Small intestine (tissue), 16 donors: ENCODE measurements at places on chromosomes 1 and 21.

GRCh38 chr21:38249256-38249655, 7.5 kb upstream of the KCNJ15 start:
- DNase-seq = no peak

DNA sequence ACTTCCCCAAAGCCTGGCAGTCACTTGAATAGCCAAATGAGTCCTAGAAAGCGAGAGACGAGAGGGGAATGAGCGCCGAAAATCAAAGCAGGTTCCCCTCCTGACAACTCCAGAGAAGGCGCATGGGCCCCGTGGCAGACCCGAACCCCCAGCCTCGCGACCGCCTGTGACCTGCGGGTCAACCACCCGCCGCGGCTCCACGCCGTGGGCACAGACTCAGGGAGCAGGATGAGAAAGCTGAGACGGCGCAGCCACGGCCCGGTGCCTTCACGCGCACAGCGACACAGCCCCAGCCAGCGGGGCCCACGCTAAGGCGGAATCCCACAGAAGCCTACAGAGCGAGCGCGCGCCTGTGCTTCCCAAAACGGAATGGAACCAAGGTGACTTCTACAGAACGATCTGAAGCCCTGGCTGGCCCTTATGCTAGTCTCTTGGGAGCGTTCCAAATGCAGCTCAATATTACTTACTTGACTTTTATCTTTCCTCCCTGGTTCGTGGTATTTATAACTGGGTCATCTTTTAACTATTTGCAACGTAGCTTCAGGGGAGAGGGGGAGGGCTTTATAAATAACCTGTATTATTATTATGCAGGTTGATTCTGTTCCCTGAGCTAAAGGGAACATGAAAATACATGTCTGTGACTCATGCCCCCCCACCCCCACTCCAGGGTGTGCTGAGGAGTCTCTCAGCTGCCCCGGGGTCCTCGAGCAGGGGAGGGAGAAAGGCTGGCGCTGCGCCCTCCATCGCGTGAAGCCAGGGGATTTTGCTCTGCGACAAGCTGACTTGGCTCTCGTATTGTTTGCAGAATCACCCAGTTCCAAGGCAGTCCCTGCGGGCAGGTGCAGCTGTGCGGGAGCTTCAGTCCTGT, 1.7 kb downstream of the TSPEAR start:
- DNase-seq = no peak

- no peak for DNase-seq
Measured at GRCh38 chr1:167158813-167159275, 61.8 kb upstream of the POU2F1 start.

GRCh38 chr1:12177999-12178441, 11.2 kb downstream of the TNFRSF1B start:
- DNase-seq = no peak

DNA sequence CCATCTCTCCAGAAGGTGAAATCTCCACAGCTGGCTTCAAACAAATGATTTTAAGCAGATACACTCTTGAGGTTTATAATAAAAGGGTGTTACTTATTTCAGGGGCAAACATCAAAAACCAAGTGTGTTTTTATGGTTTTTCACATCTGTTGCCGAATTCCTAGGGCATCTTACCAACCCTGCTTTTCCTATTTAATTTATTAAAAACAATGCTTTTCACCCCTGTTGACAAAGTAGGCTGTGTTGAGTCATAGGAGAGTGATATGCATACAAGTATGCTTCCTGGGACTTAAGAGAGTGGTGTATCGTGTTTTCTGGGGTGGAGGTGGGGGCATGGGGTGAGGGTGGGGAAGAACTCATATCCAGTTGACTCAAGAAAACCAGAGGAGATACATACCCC, 29.3 kb upstream of the IL20 start:
- no peak for DNase-seq

GRCh38 chr1:109392037-109392787, 5.5 kb downstream of the SORT1 start:
- no peak for DNase-seq

- DNase-seq = no peak
Measured at GRCh38 chr1:46490406-46490655, 695 bp downstream of the DMBX1 start.

DNA sequence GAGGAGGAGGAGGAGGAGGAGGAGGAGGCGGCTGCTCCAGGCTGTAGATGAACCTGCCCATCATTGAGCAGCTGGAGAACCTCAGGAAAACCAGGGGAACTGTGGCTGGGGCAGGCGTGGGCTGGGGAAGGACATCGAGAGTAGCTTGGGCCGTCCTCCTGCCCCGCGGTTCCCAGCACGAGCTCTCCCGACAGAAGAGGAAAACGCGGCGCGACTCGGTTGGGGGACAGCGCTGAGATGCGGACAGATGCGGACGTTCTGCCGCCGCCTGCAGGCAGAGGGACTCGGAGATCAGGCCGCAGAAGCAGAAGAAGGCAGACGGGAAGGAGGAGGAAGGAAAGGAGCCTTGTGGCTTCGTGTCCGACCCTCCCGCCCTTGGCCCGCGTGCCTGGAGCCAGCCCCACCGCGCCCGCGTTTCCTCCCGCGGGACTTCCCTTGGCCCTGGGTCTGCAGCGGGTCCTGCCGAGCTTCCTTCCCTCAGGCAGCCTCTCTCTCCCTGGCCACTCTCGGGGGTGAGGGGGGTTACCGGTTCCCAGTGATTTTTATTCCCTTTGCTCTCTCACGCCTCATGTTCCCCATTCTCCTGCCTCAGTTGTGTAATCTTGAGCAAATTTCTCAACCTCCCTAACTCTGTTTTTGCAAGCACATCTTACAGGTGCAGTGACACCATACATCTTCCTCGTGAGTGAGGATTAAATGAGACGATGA, 1.7 kb upstream of the TNFRSF9 start:
- DNase-seq = peak; percentile 31

- peak; percentile 60 for DNase-seq
Measured at GRCh38 chr1:172895050-172895460, 155.7 kb downstream of the TNFSF18 start.

DNA sequence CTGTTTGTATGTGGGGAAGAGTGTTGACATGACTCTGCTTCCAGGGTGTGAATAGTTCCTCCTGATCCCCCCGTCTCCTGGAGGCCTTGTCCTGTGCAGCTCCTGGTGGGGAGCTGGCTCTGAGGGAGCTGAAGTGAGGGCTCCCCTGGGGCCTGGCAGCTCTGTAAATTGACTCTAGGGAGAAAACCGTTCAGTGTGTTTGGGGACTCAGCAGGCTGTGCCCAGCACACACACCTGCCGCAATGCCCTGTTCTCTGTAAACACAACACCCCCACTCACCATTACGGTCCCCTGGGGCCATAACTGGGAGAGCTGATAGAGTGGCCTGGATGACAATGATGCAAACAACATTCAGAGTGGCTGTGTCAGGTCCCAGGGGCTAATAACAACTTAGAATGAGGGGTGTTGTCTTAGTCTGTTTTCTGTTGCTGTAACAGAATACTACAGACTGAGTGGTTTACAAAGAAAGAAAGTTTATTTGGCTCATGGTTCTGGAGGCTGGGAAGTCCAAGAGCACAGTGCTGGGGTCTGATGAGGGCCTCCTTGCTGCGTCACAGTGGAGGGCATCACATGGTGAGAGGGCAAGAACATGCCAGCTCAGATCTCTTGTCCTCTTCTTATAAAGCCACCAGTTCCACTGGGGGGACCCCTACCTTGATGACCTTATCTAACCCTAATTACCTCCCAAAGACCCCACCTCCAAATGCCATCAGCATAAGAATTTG, 15.3 kb downstream of the ADORA1 start:
- no peak for DNase-seq

GRCh38 chr1:187551061-187551460, 722.3 kb downstream of the PLA2G4A start:
- no peak for DNase-seq

- DNase-seq = no peak
Measured at GRCh38 chr1:180928331-180929230, 15.9 kb downstream of the KIAA1614 start.

GRCh38 chr1:101410048-101410878, 173.4 kb downstream of the S1PR1 start:
- no peak for DNase-seq

- no peak for DNase-seq
Measured at GRCh38 chr1:118558933-118559332, 373.9 kb upstream of the SPAG17 start.

GRCh38 chr1:6202256-6202655, 2.9 kb upstream of the RPL22 start:
- DNase-seq = no peak

GRCh38 chr1:150931773-150932172, 5.6 kb downstream of the SETDB1 start:
- DNase-seq = no peak

DNA sequence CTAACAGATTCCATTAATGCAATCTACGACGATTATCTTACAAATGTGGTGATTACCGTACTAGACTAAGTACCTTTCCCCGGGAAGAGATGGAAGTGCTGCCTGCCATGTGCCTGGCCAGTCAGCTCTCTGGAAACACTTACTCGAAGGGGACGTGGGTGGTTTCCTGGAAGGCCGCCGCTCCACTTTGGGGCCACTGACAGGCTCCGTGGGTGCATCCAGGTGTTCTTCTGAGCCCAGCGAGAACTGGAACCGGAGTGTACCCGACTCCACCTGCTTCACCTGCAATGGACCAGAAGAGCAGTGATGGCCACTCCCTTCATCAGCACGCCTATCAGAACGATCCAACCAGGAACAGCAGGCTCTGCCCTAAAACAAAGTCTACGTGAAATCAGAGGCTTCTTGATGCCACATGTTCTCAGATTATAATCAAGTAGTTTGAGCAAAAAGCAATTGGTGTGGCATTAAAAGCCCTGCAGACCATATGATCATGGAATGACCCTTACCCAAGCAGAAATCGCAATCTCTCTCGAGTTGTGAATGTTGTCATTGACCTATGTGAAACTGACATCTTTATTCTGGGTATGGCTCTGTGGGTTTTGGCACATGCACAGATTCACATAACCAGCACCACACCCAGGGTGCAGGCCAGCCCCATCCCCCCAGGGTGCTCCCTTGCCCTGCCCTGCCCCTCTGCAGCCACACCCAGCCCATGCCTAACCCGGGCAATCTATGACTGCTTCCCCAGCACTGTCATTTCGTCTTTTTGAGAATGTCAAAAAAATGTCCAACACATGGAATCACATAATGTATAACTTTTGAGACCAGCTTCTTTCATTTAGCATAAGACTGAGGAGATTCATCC, 64.5 kb downstream of the NPHP4 start:
- DNase-seq = peak; percentile 10

DNA sequence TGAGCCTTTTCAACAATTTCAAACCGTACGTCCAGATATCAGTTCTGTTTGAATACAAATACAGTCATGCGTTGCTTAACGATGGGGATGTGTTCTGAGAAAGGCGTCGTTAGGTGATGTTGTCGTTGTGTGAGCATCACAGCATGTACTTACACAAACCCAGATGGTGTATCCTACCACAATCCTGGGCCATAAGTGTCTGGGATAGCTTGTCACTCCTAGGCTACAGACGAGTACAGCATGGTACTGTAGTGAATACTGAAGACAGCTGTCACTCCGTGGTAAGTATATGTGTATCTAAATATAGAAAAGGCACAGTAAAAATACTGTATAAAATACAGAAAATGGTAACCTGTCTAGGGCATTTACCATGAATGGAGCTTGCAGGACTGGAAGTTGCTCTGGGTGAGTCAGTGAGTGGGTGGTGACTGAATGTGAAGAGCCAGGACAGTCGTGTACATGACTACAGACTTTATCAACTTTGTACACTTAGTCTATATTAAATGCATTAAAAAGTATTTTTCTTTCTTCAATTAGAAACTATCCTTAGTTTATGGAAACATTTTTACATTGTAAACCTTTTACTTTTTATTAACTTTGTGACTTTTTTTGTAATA, 10.5 kb upstream of the OR2W3 start:
- DNase-seq = no peak

DNA sequence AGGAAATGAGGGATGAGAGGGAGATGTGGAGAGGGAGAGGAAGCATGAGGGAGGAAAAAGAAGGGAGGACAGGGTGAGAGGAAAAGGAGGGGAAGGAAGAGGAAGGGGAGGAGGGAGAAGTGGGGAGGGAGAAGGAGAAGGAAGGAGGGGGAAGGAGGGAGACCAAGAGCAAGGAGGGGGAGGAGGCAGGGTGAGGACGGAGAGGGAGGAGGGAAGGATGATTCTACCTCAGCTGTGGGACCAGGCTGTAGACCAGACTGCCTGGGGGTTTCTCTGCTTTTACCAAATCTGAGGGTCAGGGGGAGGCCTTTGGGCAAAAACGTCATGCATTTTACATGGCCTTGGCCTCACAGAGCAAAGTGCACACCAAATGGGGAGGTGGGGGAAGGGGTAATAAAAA, 94.5 kb downstream of the KCND3 start:
- DNase-seq = no peak

- DNase-seq = no peak
Measured at GRCh38 chr1:161502181-161502580, 3.1 kb upstream of the FCGR2A start.

- no peak for DNase-seq
Measured at GRCh38 chr1:173503391-173503790, 26.3 kb downstream of the PRDX6 start.

- DNase-seq = no peak
Measured at GRCh38 chr1:245458234-245458633, 303.4 kb downstream of the KIF26B start.
